ENCODE measurements at places on chromosomes 5 and 9.

DNA sequence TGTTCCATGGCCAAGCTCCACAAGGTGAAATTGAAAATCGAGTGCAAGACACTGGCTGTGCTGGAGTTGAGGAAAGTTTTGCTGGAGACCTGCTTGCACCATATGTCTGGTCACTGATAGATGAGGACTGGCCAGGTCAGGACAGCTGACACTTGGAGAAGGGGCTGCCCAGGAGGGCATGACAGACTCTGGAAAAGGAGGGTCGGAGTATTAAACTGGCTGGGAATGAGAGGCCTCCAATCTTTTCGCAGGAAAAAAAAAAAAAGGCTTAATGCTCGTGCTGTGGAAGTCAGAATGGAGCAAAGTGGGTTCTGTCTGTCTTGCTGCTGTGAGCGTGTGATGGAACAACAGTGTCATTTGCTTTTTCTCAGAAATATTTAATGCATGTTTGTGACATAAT, 5.5 kb downstream of the TENT4A start:
- peak; percentile 37 for DNase-seq

DNA sequence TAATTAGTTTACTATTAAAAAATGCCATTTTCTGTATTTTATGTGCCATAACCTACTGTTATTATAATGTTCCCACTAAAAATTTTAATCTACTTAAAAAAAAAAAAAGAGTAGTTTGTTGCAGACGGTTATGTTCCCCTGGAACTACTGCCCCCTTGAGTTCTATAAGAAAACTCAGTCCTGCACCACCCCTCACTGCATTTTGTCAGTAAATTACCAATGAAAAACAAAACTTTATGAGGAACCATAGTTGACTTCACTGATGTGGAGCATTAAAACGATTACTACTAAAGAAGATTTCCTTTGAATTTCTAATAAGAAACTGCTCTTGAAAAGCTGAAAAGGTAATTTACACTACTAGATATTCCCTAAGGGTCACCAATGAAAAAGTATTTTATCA, 288.7 kb downstream of the FBXL17 start:
- no peak for DNase-seq

GRCh38 chr5:152470167-152470566, 65.1 kb upstream of the NMUR2 start:
- DNase-seq: no peak

- no peak for DNase-seq
These were observed 1.5 kb downstream of the PIP5K1B start for GRCh38 chr9:68706363-68707201.

- DNase-seq: no peak
These were observed 119.2 kb upstream of the ABCA1 start for GRCh38 chr9:105046907-105047741.

All from type B pancreatic cell (in vitro differentiated cells).